BJ (cell line): ENCODE measurements at places on chromosomes 2 and 18.

GRCh38 chr2:134539981-134540380 is 178.8 kb downstream of the TMEM163 start:
- DNase-seq, result no peak

GRCh38 chr2:160784034-160784433 is 290.4 kb upstream of the RBMS1 start:
- DNase-seq, result no peak

DNA sequence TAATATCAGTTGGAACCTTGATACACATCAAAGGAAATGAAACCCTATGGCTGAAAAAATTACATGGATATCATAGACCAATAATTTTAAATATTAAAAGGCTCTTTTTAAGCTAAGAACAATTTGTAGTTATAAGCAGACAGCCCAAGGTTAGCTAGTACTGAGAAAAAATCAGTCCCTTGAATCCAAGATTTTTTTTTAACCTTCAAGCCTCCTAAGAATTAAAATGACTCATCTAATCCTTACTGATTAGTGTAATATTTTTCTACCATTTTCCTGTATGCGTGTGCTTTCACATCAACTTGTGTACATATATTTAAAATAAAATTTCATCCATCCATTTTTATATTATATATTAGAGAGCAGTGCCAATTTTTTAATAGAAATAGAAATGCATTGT is 1004.9 kb upstream of the ZEB2 start:
- DNase-seq, result no peak

DNA sequence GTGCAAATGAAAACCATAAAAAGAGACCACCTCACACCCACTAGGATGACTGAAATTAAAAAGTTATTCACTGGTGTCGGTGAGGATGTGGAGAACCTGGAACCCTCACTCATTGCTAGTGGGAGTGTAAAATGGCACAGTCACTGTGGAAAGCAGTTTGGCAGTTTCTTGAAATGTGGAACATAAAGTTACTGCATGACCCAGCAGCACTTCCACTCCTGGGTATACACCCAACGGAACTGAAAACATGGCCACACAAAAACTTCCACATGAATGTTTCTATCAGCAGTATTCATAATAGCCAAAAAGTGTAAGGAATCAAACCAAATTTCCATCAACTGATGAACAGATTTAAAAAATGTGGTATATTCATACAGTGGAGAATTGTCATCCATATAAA is 65.1 kb upstream of the SLC66A3 start:
- no peak for DNase-seq

GRCh38 chr2:128599700-128600099 is 281.0 kb upstream of the HS6ST1 start:
- no peak for DNase-seq

- DNase-seq, result no peak
These were observed 135.2 kb downstream of the RDH14 start for GRCh38 chr2:18425210-18425703.

DNA sequence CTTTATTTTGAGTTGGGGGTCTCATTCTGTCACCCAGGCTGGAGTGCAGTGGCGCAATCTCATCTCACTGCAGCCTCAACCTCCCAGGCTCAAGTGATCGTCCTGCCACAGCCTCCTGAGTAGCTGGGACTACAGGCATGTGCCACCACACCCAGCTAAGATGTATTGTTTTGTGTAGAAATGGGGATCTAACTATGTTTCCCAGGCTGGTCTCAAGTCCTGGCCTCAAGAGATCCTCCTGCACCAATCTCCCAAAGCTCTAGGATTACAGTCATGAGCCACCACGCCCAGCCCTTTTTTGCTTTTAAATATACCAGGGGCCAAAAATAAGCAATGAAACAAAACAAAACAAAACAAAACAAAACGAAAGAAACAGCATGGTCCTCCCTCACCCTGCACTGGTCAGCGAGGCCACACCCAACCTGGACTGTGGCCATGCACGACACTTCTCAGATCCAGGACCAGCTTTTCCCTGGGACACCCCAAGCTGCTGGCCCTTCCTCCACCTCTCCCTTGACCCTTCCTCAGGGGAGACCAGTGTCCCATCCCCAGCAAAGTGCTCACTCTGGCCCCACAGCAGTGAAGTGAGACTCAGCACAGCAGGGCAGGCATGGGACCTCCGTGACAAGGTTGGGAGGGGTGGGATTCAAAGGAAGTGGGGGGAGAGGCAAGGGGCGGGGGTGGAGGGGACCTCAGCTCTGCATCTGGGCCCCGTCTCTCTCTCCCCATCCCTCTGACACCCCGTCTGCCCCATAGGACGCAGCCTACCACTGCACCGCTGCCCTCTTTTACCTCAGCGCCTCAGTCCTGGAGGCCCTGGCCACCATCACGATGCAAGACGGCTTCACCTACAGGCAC is 23.5 kb downstream of the MAL start:
- DNase-seq, result no peak
